ENCODE measurements at places on chromosomes 16 and 17.
A peak's percentile ranks its signal among the peaks of the same experiment; 100 is the strongest.

DNA sequence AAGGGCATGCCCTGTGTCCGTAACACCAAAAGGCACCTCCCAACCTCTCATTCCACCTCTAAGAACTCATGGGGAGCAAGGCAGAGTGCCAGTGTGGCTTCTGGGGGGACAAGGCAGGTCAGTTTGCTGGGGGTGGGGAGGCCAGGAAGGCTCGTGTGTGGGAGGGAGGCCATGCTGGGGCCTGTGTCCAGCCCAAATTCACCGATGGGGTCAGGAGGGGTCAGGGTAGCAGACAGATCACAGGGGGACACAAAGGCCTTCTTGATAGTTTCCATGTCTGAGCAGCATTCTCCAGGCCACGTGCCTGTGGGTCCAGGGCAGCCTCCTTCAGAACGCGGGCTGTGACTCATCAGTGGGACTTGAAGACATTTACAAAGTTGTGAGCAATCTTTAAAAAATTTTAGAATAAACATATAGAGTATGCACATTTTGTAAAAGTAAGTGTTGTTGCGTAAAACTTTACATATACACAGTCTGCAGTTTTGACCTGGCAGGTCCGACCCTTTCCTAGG is 20.9 kb downstream of the SPACA3 start:
- no peak for DNase-seq

DNA sequence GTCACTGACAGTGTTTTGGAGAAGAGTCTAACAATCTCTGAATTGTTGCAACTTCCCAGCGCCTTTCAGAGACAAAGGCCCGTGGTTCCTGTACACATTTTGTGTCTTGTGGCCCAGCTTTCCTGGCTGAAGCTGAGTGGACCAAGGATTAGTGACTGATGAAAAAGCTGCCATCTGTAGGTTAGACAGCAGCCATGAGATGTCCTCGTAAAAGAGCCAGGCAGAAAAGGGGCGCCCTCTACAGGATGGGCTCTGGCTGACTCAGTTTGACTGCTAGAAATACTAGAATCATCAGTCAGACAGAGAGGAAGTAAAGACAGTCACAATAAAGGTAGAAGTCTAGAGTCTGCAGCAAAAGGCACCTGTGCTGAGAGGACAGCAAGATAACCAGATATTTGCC is 26.5 kb upstream of the NF1 start:
- no peak for DNase-seq

DNA sequence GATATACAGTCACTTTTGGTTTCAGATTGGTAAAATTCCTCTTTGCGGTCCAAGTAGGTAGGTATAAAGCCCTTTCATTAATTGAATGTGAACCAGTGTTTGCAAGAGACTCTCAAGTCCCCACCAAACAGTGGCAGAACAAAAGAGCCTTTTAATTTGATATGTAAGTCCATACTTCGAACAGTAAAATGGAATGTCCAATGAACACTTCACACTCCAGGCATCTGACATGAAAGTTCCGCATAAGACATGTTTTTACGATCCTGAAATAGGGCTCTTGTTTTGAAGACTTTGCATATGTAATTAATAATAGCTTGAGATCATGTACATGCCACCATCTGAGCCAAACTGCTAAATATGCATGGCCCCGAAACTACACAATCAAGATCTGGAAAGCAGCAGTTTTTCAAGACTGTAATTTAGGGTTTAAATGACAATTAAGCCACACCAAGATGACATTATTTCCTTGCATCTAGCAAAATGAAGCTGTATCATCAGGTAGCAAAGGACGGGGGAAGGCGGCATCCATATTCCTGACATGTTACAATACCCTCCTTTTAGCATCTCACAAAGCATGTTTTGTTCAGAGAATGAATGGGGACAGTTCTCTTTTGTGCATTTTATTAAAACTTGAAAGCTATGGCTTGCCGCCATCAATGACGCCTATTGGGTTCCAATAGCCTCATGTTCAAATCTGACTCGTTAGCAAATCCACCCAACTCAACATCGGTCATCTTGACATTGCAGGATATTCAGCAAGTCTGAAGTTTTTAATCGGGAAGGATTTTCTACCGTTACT is 39.4 kb downstream of the LITAF start:
- DNase-seq = no peak

GRCh38 chr16:89556750-89557689 is 3.5 kb upstream of the RPL13 start:
- peak; percentile 55 for DNase-seq

GRCh38 chr16:67302970-67303369 is 23.6 kb downstream of the KCTD19 start:
- DNase-seq = no peak

- no peak for DNase-seq
Observed at GRCh38 chr17:78924481-78925151, 571 bp downstream of the TIMP2 start.

- DNase-seq = no peak
Observed at GRCh38 chr16:58222532-58223316, 24.8 kb upstream of the CSNK2A2 start.

DNA sequence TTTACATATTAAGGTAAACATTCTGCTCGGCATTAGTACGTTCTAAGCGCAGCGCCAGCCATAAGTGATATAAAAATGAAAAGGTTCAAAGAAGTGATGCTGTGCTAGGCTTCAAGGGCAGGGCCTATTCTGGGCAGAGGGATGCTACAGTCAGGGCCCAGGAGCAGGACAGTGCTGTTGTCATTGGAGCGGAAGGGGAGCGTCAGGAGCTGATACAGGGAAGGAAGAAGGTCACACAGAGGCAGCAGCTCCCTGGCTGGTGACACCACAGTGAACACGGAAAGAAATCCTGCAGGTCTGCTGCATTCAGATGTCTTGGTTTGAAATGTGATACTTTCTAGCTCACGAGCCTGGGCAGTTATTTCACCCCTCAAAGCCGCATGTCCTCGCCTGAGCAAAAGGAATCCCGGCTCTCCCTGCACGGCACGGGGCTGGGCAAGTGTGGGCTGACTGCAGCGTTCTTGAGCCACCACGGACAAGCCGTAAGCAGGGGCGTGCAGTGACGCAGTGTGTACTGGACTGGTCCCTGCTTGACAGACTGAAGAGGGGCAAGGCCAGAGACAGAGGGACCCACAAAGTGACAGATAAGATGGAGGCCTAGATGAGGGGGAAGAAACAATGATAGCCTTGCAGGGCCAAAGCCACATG is 41.1 kb downstream of the ZCCHC14 start:
- no peak for DNase-seq

GRCh38 chr16:12896562-12896961 is 4.8 kb upstream of the SHISA9 start:
- DNase-seq = no peak

DNA sequence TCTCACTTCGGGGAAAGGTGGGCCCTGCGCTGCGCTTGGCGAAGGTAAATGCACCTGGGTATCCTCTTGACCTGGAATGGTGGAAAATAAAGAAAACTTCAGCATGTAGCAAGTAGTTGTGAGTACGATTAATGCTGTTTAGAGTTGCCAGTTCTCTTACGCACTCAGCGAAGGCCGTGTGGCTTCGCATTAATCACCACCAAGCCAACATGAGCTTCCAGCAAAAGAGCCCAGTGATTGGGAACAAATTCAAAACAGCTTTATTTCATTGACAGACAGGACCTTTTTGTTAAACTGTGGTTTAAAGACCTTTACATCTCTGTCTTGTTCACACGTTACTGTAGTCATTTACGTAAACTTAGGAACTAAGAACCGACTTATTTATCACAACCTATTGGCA is 531.4 kb downstream of the MAF start:
- no peak for DNase-seq

DNA sequence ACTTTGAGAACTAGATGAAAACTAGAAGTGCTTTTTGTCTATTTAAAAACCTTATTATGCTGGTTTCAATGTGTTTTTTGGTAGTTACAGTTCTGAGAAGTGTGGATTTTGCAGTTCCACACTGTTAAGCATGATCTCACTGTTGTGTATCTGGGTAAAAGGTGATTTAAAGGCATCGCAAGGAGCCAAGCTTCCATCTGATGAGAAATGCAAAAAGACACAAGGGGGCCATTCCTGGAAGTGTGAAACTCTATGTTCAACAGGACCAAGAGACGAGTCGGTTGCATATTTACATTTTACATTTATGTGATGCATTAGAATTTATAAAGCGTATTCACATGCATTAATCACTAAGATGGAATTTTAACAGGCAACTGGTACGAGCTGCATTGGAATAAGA is 490.8 kb downstream of the NPIPA7 start:
- DNase-seq = no peak

DNA sequence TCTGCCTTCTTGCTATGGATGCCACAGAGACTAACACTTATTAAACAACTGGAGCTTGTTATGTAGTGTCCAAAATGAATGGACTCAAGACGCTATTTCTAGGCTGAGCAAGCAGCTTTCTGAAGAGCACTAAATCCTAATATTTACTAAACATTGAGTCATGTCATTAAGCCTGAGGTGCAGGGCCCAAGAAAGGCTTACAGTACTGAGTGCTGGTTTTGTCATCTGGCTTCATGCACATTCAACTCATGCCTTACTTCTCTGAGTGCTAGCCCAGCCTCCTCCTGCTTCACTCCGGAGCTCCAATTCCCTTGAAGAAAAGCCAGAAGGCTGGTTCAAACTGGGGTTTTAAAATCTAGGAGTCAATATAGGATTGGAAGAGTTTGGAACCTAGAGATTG is 363.3 kb upstream of the CDH5 start:
- no peak for DNase-seq

Measured in pulmonary artery endothelial cell (primary cell).